ENCODE measurements at places on chromosomes 5 and 9.
A peak's percentile ranks its signal among the peaks of the same experiment; 100 is the strongest.

GRCh38 chr5:65766175-65766574 is 44.2 kb downstream of the NLN start:
- no peak for DNase-seq

DNA sequence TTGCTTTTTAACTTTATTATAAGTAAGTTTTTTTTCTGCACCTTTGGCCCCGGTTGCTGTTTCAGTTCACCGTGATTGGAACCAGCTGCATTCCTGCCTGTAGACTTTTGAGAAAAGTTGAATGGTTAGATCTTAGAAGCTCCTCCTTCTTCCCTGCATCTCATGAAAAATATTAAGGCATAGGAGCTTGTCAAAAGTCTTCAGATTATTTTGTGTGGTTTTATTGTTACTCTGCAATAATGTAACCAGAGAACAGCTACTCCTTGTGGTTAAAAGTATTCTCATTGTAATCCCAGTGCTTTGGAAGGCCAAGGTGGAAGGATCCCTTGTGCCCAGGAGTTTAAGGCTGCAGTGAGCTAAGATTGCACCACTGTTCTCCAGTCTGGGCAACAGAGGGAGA is 3.3 kb upstream of the SLC2A8 start:
- no peak for DNase-seq

GRCh38 chr5:154647114-154647760 is 107.9 kb upstream of the LARP1 start:
- DNase-seq, result no peak

GRCh38 chr5:91361790-91362189 is 21.3 kb downstream of the ARRDC3 start:
- DNase-seq, result no peak

GRCh38 chr5:177493795-177494345 is 3.5 kb downstream of the PDLIM7 start:
- no peak for DNase-seq

DNA sequence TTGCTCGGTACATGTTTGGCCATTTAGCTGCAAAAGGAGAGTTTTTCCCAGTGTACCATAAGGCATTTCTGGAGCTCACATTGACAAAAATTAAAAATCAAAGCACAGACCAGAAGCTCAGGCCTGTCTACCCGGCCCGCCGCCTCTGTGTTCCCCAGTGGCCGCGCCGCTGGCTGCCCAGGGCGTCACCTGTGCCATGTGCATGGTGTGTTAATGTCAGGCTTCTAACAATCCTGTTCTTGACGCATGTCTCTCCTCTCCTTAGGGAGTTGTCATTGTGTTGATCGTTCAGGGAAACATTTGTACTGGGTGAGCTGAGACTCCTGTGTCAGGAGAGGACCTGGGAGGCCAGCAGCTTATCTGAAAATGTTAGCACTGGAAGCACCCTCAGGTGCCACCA is 9.6 kb upstream of the NTNG2 start:
- no peak for DNase-seq

- peak; percentile 39 for DNase-seq
Observed at GRCh38 chr5:141234109-141234667, 11.0 kb upstream of the PCDHB15 start.

GRCh38 chr9:35164711-35165110 is 2.9 kb downstream of the UNC13B start:
- peak; percentile 54 for DNase-seq

- DNase-seq, result peak; percentile 37
Observed at GRCh38 chr9:3962496-3962895, 337.4 kb downstream of the GLIS3 start.

DNA sequence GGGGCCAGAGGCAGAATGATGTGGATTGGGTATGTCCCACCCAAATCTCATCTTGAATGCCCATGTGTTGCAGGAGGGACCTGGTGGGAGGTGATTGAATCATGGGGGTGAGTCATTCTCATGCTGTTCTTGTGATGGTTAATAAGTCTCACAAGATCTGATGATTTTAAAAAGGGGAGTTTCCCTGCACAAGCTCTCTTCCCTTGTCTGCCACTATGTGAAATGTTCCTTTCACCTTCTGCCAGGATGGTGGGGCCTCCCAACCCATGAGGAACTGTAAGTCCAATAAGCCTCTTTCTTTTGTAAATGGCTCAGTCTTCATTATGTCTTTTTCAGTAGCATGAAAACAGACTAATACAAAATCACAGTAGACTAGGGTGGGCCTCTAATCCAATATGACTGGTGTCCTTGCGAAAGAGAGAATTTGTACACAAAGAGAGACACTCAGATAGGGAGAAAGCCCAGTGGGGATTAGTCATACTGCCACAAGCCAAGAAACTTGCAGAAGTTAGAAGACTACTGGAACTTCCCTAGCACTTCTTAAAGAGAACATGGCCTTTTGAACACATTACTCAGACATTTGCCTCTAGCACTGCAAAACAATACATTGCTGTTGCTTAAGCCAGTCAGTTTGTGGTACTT is 68.4 kb downstream of the ANXA1 start:
- DNase-seq, result peak; percentile 27

DNA sequence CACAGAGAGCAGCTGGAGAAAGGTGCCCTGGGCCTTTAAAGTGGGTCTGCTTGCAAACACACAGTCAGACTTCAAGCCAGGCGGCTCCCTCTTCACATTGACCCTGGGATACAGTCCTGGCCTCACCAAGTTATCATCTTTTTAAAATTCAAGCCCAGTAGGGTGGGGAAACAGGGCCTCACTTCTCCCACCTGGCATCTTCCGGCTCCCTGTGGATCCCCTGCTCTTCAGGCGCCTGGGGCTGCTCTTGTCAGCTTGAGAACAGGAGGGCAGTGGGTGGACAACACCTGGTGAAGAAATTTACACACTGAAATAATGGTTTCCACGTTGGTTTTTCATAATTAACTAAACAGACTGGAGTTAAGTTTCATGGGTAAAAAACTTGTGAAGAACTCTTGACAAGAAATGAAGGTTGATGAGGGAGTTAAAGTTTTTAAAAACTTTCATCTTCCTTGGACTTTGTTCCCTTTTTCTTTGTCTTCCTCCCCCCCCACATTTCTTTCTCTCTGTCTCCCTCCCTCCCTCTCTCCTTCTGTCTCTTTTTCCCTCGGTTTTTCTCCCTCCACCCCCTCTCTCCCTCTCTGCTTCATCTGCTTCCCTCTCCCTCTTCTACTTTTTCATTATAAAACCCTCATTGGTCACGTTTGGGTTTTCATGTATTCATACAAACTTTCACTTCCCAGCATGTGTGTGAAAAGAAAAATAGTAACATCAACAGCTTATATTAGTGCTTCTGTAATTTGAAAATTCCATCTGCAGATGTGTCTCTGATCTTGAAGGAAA is 219.6 kb downstream of the DMRT2 start:
- no peak for DNase-seq

- no peak for DNase-seq
Observed at GRCh38 chr5:171640480-171640879, 145.1 kb upstream of the SMIM23 start.

- DNase-seq, result peak; percentile 38
Observed at GRCh38 chr5:57504357-57504756, 21.7 kb upstream of the ACTBL2 start.

GRCh38 chr5:158170060-158170459 is 311.1 kb upstream of the CLINT1 start:
- no peak for DNase-seq

DNA sequence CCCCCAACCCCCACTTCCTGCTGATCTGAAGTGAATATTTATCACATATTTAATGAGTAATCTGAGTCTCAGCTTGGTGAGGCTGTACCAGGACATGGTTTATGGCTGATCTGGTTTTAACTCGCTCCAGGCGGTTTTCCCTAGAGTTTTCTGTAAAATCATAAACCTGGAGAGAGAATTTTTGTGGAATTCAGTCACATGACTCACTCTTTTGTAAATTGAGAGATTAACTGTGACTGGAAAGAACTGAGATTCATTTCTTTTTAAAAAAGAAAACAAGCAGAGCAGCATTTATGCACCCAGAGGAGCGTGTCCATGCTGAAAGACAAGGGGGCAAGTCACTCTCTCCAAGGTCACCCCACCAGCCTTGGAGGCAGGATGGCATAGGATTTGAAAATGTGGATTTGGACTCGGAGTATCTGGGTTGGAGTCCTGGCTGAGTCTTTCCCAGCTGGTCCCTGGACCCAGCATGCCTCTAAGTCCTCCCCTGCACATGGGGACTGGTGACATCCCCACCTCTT is 81.8 kb downstream of the ZNF618 start:
- DNase-seq, result peak; percentile 70

GRCh38 chr5:180170106-180170809 is 38.8 kb downstream of the RASGEF1C start:
- no peak for DNase-seq

GRCh38 chr5:57539281-57539701 is 56.7 kb upstream of the ACTBL2 start:
- peak; percentile 63 for DNase-seq

DNA sequence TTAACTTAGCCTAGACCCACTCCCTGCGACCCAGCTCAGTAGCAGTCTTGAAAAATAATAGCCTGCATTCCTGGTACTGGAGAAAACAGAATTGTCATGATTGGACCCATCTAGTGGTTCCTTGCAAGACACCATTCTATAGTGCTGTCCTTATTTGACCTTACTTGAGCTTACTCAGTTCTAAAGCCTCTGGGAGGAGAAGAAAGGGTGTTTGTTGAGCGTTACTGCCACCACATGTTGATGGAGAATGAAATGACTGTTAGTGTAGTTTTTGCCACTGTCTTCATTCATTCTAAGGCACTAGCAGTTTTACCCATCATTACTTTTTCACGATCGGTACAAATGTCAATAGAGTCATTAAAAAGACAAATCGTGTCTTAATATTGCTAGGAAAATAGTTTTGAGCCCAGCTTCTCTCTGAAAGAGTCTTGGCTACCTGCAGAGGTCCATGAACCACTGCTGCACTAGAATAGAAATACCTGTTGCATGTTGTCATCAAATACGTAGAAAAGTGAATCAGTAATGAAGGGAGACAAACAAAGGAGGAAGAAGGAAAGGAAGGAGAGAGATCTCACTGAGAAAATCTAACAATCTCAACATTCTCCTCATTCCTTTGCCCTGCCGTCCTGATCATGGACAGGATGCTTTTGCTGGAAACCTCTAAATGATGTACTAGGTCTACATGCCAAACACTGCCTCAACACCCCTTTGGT is 96.0 kb downstream of the LIX1 start:
- no peak for DNase-seq

DNA sequence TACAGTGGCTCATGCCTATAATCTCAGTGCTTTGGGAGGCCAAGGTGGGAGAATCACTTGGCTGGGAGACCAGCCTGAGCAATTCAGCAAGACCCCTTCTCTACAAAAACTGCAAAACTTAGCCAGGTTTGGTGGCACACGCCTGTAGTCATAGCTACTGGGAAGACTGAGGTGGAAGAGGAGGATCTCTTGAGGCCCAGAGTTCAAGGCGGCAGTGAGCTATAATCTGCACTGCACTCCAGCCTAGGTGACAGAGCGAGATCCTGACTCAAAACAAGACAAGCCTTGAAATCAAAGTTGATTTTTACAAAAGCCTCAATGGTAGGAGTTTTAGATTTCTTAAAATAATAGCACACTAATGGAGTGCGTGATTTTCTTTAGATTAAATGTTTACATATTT is 14.6 kb downstream of the UBE2D2 start:
- no peak for DNase-seq

DNA sequence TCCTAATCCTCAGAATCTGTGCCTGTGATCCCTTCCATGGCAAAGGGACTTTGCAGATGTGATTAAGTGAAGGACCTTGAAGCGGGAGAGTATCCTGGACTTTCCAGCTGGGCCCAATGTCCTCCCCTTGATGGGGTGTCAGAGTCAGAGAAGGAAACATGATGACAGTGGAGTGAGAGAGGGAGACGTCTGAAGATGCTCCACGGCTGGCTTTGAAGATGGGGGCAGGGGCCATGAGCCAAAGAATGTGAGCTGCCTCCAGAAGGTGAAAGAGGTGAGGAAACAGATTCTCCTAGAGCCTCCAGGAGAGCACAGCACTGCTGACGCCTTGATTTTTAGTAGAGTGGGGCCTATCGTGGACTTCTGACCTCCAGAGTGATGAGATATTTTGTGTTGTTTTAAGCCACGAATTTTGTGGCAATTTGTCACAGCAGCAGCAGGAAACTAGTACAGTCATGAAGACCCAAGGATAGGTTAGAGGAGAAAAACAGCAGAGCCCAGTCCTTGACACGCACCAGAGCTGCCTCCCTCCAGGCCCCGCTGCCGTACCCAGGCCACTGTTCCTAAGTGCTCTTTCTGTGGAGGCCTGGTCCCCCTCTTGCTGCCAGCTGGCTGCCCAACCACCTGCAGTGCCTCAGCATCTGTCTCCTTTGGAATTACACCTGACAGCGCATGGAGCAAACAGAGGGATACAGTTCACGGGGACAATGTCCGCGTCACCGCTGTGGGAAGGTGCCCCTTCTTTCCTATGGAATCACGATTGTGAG is 78.1 kb downstream of the MACROH2A1 start:
- DNase-seq, result no peak

- DNase-seq, result no peak
Observed at GRCh38 chr9:76203373-76203772, 190.9 kb downstream of the RFK start.

- no peak for DNase-seq
Observed at GRCh38 chr5:140010798-140011197, 32.3 kb downstream of the NRG2 start.

GRCh38 chr5:66012271-66012670 is 85.9 kb downstream of the ERBIN start:
- DNase-seq, result no peak

DNA sequence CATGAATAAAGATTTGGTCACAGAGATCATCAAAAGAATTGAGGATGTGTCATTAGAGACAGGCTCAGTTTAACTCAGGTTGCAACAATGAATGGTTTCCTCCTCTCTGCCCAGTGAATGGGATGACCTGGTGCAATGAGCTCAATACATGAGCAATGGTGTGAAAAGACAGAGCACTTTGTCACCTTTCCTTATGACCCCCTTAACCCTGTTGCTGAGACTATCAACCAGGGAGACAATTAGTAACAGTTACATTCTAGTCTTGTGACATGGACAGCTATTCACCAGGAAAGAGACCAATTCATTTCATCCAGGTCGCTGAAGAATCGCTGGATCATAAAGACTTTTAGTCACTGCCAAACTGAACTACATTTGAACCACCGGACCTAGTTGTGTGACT is 19.9 kb upstream of the CDH6 start:
- DNase-seq, result no peak

DNA sequence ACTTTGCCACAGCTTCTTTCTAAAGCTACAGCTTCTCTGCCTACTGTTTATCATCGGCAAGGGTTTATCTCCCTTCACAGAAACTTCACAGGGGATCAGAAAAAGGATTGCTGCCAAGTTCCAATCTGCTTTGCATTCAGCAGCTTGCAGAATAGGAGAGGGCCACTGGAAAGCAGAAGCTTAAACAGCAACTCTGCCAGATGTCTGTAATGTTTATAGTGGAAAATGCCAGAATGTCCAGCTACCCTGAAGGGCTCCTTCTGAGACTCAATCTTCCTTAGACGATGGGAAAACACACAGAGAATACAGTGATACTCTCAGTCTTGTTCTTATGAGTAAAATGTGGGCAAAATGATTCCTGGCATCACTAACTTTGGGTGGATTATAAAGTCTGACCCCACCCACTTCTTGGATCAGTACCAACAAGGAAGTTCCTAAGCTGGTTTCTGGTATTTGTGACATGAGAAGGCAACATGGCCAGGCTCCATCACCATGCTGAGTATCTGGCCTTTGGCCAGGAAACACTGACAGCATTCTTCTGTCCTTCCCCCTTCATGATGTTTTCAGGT is 19.0 kb downstream of the STOM start:
- peak; percentile 88 for DNase-seq

GRCh38 chr5:175895686-175896102 is 24.3 kb downstream of the CPLX2 start:
- peak; percentile 55 for DNase-seq
